Type B pancreatic cell (in vitro differentiated cells): ENCODE measurements at places on chromosomes 1 and 21. TPM values are rescaled to one million over a fixed set of nuclear protein-coding genes. Genes with fewer than 3 reads are reported as not detected.

The GNG12 gene
- total RNA-seq, result 17.9 and 23.2 TPM in 2 replicates

The TOMM40L gene
- total RNA-seq, result 13.6 and 13.7 TPM in 2 replicates

The HUNK gene
- 11.3 and 44.0 TPM in 2 replicates for total RNA-seq

The AKNAD1 gene
- total RNA-seq, result 0.92 TPM in 1 of 2 replicates, not detected in the other

The PPP2R5A gene
- 20.6 and 34.0 TPM in 2 replicates for total RNA-seq

The NVL gene
- 30.2 and 46.7 TPM in 2 replicates for total RNA-seq

The DMBX1 gene
- 0.10 TPM in 1 of 2 replicates, not detected in the other for total RNA-seq

The WNT9A gene
- total RNA-seq, result 3.0 and 4.3 TPM in 2 replicates

The PGLYRP4 gene
- 4.4 and 5.9 TPM in 2 replicates for total RNA-seq

The OR2L2 gene
- 0.07 and 0.14 TPM in 2 replicates for total RNA-seq

The CTSK gene
- 4.1 and 16.7 TPM in 2 replicates for total RNA-seq

The CYP4B1 gene
- total RNA-seq, result 25.7 and 28.9 TPM in 2 replicates

The MATN1 gene
- total RNA-seq, result 0.24 and 0.40 TPM in 2 replicates

The TEX38 gene
- total RNA-seq, result not detected in 2 replicates

The OR2M3 gene
- not detected in 2 replicates for total RNA-seq

GRCh38 chr1:86872086-86872485 lies 41.8 kb downstream of the SELENOF start:
- DNase-seq, result no peak

DNA sequence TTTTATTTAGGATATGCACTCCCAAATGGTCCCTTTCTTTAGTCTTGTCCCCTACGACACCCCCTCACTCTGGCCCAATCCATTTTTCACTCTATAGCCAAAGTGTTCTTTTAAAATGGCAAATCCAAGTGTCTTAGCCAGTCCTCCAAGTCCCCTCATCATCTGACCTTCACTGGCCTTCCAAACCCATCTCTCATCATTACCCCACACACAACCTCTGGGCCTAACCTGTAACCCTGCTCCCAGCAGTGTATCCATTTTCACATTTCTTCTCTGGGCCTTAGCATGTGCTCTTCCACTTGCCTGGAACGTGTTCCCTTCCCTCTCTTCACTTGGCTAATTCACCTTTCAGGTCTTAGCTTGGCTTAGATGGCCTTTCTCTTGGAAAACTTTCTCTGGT lies 6.5 kb upstream of the ARL8A start:
- DNase-seq, result no peak

GRCh38 chr1:178908358-178908757 lies 37.5 kb upstream of the ANGPTL1 start:
- no peak for DNase-seq

- DNase-seq, result no peak
Measured at GRCh38 chr21:25509862-25510261, 97.4 kb downstream of the MRPL39 start.

GRCh38 chr1:208615371-208615770 lies 371.2 kb upstream of the PLXNA2 start:
- no peak for DNase-seq

DNA sequence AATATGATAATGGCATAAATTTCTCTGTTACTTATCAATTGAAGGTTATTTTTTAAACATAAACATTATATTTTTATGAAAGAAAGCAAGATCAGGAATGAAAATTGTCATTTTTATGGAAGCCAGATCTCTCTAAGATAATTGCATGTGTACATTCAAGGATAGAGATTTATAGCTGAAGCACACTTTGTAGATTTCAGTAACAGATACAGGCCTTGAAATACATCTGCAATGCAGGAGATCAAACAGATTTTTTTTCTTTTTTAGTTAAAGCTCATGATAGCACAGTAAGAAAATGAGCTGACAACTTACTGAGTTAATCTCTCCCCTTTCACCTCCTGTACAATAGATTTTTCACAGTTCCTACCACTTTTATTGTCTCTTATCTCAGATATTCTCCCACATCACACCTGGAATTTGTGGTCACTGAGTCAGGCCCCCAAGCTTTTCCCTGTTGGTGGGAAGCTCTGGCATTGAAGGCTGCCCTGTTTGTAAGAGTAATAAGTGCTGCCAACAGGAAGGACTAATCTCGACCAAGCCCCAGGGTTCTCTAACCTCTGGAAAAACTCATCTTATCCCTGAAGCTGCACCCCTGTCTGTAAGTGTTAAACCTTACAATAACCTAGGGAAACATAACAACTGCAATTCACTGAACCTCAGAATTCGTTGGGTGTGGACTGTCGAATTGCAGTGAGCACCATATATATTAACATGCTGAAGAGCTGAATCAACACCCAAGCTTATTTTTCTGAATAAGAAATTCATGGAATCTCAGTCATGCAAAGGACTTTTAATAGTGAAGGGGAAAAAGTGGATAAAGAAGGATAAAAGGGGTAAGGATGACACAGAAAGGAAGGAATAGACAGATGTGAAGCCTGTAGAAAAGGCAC lies 599.0 kb downstream of the LMO4 start:
- DNase-seq, result no peak

- no peak for DNase-seq
Measured at GRCh38 chr1:42195841-42196240, 31.3 kb upstream of the GUCA2A start.

GRCh38 chr1:42259739-42260064 lies 75.3 kb downstream of the FOXJ3 start:
- DNase-seq, result no peak

- no peak for DNase-seq
Measured at GRCh38 chr21:8993943-8994639, 1527.3 kb upstream of the TPTE start.

GRCh38 chr1:204382714-204383083 lies 23.0 kb upstream of the PLEKHA6 start:
- no peak for DNase-seq

DNA sequence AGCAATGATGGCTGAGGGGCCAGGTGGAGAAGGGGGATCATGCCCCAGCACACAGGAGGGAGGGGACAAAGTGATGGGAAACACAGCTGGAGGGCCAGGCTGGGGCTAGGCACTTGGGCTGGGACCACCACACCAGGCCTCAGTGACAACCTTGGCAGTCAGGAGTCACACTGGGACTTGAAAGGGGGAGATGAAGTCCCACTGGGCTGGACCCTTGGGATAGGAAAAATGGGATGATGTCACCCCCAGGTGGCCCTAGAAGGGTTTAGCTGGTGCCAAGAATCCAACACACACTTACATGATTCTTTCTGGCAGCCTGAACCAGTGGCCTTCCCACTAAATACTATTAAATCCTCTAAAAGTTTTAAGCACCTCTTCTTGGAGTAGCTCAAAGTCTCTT lies 17.1 kb downstream of the ZBTB17 start:
- no peak for DNase-seq

DNA sequence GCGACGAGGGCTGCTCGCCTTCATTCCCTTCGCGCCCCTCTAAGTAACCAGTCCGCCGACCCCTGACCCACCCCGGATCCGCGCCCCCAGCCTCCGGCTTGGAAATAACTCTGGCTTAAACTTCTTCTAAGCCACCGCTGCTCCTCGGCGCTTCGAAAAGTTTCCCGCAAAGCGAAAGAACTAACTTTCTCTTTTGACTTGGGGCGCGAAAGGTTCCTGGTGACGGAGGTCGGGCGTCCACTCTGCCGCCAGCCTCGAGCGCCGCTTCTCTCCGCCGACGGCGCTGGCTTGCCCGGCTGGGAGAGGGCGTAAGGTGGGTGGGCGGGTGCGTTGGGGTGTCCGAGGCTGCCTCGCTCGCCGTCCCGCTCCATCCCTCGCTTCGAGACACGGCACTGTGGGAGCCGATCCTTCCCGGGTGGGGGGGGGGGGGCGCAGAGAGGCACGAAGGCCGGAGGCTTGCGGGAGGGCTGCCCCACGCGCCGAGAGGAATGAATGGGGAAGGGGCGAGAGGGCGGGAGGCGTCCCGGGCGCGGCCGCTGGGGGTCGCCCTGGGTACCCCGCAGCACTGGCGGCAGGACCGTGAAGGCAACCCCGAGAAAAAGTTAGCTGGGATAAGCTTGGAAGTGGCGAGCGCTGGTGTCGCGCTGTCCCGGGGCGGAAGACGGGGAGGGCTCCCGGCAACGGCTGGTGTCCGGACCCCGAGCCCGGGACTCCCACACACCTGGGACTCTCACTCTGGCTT lies 569 bp downstream of the ATF3 start:
- peak; percentile 84 for DNase-seq

GRCh38 chr21:44299458-44300261 lies at the start of gene PFKL:
Gene PFKL (plus strand): TSS chr21:44300053. CDS start chr21:44300106, 53 bp downstream.
- no peak for DNase-seq

DNA sequence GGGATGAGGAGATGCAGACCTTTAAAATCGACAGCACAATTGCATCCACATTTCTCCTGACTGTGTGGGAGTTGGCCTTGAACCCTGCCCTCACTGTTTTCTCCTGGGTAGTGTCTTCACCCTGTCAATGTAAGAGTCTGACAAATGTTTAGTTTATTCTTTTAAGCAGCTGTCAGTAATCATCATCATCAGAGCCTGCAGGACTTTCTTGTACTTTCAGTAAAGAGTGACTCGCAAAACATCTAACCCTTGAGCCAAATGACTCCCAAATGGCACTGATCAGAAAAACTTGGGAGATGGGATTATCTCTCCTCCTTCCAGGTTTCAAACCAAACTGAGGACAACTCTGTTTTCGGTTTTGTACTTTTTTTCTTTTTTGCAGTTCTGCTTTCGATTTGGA lies 460.2 kb downstream of the KIF26B start:
- DNase-seq, result no peak

DNA sequence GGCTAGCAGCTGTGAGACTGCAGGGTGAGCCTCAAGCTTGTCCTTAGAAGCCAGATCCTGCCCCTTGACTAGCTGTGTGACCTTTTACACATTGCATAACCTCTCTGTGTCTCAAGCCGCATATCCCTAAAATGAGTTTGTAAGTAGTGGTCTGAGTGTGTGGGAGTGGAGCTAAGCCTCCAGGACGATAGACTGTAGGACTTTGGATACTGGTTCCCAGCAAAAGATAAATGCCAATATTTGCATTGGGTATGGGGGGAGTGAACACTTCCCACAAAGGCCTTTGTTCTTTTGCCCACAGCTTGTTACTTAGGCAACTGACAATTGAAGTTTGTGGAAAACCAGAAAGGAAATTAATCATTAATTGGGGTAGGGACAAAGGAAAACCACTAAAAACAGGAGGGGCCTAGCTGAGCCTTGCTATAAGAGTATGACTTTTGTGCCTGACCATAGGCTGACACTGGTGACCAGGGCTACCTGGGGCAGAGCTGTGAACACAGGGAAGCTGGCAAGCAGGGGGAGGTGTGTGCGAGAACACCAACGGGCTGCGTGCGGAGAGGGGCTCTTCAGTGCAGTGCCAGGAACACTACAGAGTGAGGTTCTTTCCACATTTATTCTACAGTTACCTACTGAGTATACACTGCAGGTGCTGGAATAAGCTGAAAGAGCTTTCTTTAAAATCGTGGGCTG lies 102.4 kb upstream of the ETV3 start:
- DNase-seq, result no peak

GRCh38 chr1:94580367-94581115 lies 39.0 kb upstream of the F3 start:
- no peak for DNase-seq

GRCh38 chr1:166379447-166379846 lies 212.6 kb upstream of the FAM78B start:
- no peak for DNase-seq

- no peak for DNase-seq
Measured at GRCh38 chr1:154822717-154823116, 47.4 kb downstream of the KCNN3 start.

DNA sequence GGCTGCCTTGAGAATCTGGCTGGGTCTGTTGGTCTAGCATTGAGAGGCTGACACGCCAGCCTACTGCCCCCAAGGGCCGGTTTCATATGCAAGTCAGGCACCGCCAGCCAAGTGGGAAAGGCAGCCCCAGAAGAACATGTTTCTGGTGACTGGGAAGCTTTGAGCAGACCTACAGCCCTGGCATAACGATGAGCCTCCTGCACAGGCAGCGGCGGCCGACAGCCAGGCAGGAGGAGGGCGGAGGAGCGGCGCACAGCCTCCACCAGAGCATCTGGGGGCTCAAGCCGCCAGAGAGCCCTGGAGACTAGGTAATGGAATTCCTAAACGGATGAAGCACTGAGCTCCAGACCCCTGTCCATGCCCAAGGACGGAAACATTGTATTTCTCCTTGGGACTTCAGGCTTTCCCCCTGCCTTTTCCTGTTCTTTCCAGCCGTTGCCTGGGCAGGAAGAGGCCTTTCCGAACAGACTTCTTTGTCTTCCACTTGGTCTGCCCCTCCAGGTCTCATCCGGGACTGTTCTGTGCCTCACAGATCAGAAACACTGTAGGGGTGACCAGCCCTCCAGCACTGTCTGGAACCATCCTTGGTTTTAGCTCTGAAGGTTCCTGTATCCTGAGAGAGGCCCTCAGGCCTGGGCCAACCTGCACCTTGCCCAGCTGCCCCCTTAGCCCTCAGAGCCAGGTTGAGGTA lies 59.5 kb downstream of the IRF2BP2 start:
- DNase-seq, result no peak

- no peak for DNase-seq
Measured at GRCh38 chr1:85502625-85503083, 37.7 kb upstream of the DDAH1 start.

DNA sequence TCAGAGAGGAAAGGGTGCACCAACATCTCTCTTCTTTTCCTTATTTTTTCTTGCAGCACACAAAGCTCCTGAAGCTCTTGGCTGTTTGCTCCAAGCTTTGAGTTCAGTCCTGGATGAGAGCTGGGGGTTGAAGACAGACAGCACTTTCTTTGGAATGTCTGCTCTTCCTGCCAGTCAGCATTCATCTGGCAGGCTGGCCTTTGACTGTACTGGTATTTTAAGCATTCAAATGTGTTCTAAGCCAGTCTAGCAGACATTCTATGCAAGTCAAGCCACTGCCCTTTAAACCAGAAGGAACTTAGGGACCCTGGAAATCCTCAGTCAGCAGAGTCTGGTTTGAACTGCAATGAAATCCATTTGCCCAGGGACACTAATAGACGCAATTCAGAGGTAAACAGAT lies 45.0 kb downstream of the XCL1 start:
- DNase-seq, result no peak

DNA sequence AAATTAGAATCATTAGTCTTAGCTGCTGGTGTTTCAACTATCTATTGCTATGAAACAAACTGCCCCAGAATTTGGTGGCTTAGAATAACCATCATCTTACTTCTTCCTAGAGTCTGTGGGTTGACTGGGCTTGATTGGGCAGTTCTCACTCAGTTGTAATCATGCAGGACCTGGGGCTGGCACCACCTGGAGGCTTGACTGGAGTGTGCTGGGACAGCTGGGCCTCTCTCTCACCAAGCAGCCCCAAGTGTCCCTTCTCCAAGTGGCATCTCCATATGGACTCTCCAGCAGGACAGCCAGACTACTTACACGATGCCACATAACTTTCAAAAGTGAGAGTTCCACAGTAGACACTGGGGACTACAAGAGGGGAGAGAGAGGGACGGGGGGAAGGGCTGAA lies 140.3 kb upstream of the ATP1B1 start:
- no peak for DNase-seq

GRCh38 chr1:118862755-118863154 lies 125.4 kb downstream of the TBX15 start:
- no peak for DNase-seq

- no peak for DNase-seq
Measured at GRCh38 chr1:243413431-243414151, 157.8 kb downstream of the SDCCAG8 start.

DNA sequence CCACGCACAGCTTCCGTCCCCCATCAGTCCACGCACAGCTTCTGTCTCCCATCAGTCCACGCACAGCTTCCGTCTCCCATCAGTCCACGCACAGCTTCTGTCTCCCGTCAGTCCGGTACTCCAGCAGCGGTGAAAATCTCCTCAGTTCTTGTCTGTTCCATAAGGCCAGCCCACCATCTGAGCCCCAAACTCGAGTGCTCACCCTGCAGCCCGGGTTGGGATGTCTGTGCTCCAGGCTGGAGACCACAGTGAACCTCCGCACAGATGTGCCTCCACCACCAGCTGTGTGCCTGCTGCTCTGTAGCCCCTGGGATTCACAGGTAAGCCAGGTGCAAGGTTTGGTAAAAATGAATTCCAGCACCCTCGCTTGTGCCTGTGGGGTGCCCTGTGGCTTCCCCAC lies 258.6 kb downstream of the NPHP4 start:
- DNase-seq, result no peak
